ENCODE measurements at places on chromosomes 11 and 22.
A peak's percentile ranks its signal among the peaks of the same experiment; 100 is the strongest.

DNA sequence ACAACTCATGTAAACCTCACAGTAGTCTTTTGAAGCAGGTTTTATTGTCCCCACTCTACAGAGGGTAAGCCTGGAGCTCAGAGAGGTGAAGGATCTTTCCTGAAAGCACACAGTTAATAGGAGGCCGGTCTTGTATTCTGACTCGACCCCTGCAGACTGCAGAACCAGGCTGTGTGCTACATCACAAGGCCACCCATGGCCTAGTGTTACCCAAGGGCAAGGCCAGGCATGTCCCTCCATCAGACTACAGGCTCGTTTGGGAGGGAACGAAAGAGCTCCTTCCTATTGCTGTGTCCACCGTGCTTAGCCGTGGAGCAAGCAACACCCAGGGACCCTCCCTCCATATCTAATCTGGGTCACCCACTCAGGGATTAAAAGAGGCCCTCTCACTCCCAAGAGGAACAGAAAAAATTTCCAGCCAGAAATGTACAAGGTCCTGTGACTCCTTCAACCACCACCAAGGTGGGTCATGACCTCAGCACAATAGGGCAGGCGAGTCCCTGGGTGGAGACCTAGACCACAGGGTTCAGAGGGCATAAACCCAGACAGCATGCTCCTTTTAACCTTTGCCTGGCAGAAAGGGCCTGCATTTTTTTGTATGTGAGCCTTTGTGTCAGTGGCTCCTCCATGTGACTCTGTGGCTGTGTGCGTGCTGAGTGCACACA is 6.3 kb upstream of the SMIM35 start:
- no peak for DNase-seq

- peak; percentile 93 for DNase-seq
These were observed at the start of the genes BET1L and RIC8A for GRCh38 chr11:207208-207862. Gene BET1L (minus strand): TSS chr11:207399. CDS start chr11:207321, 78 bp downstream. Gene RIC8A (plus strand): TSS chr11:207708. CDS start chr11:208855, 1,147 bp downstream.

DNA sequence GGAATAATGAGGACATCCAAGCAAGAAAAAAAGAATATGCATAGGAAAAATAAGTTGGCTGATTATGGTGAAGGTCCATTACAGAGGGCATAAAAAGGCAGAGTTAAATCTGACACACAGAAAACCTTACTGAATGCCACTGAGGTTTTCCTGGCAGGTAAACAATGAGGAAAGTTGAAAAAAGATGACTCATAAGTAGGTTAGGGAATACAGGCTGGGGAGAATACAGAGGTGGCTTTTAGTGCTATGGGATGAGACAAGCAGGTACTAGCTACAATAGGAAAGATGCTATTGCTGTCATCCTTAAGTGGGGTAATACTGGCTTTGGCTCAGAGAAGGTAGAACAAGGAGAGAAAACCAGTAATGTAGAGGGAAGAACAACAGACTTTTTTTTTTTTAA is 44.7 kb downstream of the CSTF3 start:
- DNase-seq = no peak

GRCh38 chr11:27456795-27457329 is 15.7 kb downstream of the LGR4 start:
- no peak for DNase-seq

GRCh38 chr22:50418624-50419023 is 56.2 kb downstream of the SBF1 start:
- no peak for DNase-seq

DNA sequence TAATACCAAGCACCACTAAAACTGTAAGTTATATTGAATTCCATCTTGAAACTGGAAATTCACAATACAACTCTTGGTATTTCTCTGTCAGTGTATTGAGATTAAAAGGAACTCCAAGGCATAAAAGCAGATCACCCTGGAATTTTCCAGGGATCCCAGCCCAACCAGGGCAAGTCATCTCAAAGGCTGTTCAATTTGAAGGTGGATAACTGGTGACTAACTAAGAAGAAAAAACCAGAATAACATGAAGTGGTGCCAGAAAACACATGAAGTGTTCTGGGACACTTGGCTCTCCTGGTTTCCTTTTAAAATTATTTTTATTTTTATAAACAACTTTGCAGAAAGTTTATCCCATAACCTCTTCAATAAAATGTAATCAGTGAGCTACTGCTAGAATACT is 7.8 kb upstream of the BMAL1 start:
- DNase-seq = no peak

DNA sequence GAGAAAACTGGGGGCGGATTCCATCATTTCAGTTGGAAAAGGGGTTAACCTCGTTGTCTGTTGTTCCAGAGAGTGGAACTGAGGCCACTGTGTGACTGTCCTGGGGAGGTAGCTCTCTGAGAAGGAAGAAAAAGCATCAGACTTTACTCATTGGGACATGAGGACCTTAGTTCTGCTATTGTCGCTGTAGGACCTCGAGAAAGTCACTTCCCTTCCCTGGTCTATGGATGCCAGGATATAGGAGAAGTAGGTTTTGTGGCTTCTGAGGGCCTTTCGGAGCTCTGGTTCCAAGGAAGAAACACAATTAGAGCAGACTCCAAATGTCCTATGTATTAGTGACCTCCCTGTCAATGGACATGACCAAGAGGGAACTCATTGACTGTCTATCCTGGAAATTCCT is 6.2 kb downstream of the MYO18B start:
- DNase-seq = no peak

GRCh38 chr11:126391286-126391954 is 35.9 kb downstream of the ST3GAL4 start:
- no peak for DNase-seq

DNA sequence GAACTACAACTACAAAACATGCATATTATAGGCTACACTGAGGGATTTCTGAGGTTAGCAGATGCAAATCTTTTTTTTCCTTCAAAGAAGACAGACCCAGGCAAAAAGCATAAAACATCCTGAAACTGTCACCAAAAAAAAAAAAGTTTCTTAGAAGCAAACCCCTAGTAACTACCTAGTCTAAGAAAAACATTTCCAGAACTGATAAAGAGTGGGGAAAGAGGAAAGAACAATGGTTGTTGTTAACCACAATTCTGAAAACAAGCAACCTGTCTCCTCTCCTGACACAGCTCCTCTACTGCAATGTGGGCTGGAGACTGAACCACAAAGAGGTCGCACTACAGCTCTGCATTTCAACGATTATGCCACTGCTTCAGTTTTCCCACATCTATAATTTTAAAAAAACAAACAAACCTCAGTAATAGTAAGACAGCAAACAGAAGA is 15.0 kb downstream of the DENND5A start:
- DNase-seq = no peak

DNA sequence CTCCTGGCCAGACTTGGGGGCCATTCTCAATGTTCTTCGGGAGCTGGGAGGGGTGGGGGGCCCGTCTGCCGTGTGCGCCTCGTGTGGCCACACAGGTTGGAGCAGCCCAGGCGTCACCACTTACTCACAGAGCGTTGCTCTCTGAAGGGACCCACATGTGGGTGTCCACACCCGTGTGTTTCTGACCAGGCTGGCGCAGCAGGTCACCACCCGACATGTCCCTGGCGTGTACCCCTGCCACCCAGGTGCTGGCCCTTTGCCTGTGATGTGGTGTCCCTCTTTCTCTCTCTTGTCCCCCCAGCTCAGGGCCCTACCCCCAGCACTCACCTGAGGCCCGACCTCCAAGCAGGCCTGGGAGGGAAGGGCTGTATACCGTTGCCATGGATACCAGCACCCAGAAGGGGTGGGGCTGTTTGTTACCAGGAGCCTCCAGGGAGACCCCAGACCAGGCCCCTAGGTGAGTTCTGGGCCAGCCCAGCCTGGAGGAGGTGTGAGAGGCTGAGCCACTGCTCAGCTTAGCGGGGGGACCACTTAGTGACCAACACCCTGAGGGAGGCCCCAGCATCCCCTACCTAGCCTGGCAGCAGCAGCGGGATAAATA is 1.4 kb downstream of the LMNTD2 start:
- DNase-seq = no peak

- DNase-seq = peak; percentile 30
These were observed 50.3 kb downstream of the TEAD1 start for GRCh38 chr11:12724301-12725054.

DNA sequence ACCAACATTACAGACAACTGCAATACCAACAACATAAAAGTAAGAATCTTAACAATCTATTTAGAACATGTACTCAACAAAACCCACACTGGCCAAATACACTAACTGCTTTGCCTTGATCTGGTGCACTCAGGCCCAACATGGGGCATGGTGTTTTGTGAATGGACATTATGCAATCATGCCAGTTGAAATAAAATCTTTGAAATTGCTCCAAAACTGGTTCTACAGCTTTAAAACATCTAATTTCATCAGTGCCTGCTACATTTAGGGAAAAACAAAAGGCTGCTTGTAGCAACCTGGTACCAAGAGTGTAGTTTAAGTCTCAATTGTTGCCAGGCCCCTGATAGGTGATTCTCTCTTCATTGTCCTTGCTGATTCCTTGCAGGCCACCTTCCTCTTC is 3.3 kb upstream of the CTR9 start:
- no peak for DNase-seq

GRCh38 chr22:43230971-43231723 is 44.2 kb upstream of the TTLL12 start:
- DNase-seq = no peak

- DNase-seq = no peak
These were observed 122.4 kb downstream of the ETS1 start for GRCh38 chr11:128464878-128465450.

DNA sequence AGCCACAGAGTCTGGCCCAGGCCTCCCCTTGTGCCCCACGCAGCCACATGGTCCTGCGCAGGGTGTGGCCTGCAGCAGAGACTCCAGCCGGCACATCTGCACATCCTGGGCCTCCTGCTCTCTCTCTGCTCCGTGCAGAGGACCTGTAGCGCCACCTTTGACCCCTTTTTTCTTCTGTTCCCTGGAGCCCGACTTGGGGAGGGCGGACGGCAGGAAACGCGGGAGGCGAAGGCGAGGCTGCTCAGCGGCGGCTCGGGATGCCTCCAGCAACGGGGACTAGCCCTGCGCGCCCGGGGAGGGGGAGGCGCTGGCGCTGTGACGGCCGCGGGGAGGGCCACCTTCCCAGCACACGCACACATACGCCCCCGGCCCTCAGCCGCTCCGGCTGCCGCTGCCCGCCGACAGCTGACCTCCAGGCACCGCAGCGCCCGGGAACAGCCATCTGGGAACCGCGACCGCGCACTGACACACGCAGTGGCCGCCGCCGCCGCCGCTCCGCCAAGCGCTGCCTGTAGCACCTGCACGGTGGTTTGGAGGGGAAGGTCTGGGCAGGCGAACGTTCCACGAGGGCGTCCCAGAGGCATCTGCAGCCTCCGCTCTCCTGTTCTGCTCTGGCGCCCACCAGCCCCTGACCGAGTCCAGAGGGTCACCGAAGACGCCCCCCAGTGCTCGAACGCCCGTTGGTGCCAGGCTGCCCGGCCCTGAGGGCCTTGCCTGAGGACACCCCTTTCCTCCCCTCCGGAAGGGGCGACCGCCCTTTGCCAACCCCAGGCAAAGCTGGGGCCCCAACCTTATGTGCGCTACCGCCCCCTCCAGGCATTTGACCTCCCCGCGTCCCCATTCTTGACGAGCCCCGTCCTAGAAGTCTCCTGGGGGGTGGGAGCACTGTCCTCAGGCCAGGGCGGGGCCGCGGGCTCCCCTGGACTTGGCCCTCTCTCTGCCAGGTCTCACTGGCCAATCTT is 16.9 kb upstream of the C22orf42 start:
- DNase-seq = no peak

- DNase-seq = peak; percentile 62
These were observed 62.6 kb upstream of the PRSS23 start for GRCh38 chr11:86737737-86738136.

DNA sequence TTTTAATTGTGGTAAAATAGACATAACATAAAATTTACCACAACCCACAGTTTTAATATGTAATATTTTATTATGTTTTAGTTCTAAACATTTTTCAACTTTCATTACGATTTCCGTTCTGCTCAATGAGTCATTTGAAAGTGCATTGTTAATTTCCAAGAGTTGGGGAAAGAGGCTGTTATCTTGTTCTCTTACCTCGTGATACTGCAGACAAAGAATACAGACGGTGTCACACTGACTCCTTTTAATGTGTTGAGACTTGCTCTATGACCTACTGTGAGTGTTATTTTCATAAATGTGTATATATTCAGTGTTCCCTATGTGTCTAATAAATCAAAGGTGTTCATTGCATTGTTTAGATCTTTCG is 10.8 kb upstream of the RAC2 start:
- no peak for DNase-seq

GRCh38 chr11:15370495-15371147 is 255.9 kb downstream of the INSC start:
- no peak for DNase-seq

DNA sequence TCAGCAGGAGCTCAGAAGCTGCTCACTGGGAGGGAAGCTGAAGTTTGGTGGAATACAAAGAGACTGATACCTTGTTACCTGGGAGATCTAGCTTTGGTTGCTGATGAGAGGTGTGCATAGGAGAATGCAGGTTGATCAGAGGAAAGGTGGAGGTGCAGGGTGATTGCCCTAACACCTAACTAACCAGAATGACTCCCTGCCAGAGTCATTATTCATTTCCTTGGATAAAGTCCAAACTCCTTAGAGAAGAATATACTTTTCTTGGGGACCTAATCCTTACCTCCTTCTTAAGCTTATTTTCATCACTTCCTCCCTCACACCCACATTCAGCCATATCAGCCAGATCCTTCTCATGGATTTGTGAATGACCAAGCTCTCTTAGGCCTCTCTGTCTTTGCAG is 814.2 kb upstream of the TENM4 start:
- no peak for DNase-seq

- no peak for DNase-seq
These were observed 1.5 kb downstream of the MAP6 start for GRCh38 chr11:75667255-75667830.

DNA sequence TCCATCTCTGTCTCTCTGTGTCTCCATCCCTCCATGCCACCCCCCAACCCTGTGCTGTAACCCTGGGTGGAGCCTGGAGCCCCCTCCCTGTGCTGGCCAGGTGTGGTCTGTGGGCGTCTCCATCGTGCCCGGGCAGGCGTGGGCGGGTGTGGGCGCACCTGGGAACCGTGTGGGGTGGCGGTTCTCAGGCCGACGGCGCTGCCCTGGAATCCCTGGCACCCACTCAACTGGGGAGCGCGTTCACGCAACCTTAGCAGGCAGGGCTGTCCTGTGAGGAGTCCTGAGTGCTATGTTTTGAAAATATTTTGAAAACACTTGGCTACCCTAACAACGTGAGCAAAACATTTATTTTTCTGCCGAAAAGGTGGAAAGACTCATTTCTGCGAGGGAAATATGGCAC is 4.7 kb downstream of the TNNT3 start:
- no peak for DNase-seq

DNA sequence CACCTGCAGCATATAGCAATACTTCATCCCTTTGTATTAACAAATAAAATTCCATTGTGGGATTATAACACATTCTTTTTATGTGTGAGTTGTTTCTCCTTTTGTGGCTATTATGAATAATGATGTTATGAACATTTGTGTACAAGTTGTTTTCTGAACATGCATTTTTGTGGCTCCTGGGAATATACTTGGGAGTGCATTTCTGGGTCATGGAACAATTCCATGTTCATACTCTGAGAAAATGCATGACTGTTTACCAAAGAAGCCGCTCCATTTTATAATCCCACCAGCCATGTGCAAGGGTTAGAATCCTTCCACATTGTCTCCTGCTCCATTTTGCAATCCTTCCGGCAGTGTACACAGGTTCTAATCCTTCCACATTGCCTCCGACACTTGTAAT is 713.8 kb downstream of the TBC1D22A start:
- DNase-seq = no peak

Measured in GM04503 (cell line).